Head of caudate nucleus (tissue), 42 donors: ENCODE measurements at places on chromosomes 4 and X.

GRCh38 chrX:108601276-108601675 lies 135.1 kb downstream of the IRS4 start:
- DNase-seq: no peak

- peak; percentile 51 for DNase-seq
Measured at GRCh38 chrX:41441934-41442823, 5.0 kb upstream of the NYX start.

DNA sequence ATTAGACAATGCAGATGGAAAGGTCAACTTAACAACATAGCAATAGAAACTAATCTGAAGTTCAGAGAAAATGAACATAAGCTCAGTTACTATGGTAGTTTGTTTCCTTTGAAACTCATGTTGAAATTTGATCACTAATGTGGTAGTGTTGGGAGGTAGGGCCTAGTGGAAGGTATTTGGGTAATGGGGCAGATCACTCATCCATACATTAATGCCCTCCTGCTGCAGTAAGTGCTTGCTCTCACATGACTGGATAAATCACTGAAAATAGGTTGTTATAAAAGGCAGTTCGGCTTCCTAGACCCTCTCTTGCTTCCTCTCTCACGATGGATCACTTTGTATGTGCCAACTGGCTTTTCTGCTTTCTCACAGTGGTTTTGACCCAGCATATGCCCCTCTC lies 567.4 kb upstream of the GALNT7 start:
- no peak for DNase-seq

GRCh38 chrX:6266041-6266440 lies 37.4 kb upstream of the NLGN4X start:
- DNase-seq: no peak

DNA sequence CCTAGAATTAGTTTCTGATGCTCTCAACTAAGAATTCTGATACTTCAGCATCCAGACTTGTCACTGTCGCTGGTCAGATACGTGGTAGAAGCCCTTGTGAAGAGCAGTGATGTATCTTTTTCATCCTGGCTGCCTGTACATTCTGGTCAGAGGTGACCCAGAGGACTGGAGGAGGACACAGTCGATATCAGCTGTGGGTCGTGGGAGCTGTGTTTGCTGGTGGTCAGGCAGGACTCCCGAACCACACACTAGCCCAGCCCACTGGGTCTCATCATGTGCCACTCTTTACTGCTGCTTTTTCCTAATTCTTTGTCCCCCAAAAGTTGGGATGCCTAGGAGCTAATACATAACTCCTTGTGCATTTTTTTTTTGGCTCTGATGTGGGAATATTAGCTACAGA lies 6.5 kb downstream of the DCUN1D4 start:
- no peak for DNase-seq

- DNase-seq: no peak
Measured at GRCh38 chr4:183988874-183989273, 83.8 kb downstream of the STOX2 start.

DNA sequence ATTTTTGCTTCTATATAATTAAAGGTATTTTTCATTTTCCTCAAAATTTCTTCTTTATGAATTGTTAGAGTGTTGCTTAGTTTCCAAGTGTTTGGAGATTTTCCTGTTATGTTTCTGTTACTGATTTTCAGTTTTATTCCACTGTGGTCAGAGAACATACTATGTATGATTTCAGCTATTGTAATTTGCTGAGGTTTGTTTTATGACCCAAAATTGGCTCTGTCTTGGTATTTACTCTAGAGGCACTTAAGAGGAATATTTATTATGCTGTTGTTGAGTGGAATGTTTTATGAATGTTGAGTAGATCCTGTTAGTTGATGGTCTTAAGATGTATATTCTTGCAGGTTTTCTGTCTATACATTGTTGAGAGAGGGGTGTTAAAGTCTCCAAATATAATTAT lies 263.5 kb downstream of the PABPC4L start:
- no peak for DNase-seq

- no peak for DNase-seq
Measured at GRCh38 chrX:46686003-46686645, 72.8 kb downstream of the SLC9A7 start.

- DNase-seq: no peak
Measured at GRCh38 chr4:185394568-185395237, 1.0 kb downstream of the LRP2BP start.

DNA sequence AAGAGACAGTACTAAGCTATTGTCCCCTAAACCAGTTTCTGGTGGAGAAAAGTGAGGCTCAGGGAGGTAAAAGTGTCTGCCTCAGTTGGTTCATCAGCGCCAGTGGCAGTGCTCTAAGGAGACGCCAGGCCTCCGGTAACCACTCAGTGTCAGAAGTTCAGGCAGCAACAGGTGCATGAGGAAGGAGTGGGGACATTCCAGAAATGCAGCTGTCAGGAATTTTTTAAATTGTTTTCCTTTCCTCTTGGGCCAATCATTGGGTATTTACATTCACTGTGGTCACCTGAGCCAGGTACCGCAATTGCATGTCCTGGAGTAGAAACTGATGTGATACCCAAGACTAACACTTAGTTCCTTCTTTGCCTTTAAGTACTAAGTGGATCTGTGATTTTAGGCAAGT lies 40.2 kb upstream of the HS3ST1 start:
- DNase-seq: no peak

DNA sequence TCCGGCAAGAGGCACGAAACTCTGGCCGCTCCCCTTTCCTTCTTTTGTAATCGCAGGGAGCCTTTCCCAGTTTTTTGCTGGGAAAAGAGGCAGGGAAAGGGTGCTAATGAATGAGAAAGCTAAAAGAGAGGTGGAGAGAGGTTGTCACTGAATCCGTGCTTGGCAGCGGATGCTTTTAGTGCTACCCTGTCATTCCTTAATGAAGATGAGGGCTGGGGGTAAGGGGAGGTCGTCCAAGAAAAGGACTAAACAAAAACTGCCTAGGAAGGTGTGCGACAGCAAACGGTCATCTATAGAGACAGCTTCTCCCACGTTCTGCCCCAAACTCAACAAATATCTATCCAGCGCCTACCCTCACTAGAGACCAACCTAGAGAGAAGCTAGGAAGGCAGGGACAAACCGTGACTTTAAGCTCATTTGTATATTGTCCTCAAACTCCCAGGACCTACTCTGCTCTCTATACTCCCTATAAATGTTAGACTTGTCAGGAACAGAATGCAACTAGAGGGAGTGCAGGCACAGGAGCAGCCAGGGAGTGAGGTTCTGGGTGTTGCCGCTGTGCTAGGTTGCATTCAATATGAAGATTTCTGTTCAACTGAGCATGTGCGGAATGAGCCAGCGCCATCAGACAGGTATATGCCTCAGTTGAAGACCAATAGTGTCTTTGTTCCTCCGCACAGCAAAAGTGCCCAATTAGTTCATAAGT lies 777 bp upstream of the CASK start:
- peak; percentile 61 for DNase-seq

- no peak for DNase-seq
Measured at GRCh38 chr4:183408796-183409195, 35.6 kb upstream of the CDKN2AIP start.
